ENCODE measurements at places on chromosomes 13 and 19. TPM values are rescaled to one million over a fixed set of nuclear protein-coding genes. Genes with fewer than 3 reads are reported as not detected.

DNA sequence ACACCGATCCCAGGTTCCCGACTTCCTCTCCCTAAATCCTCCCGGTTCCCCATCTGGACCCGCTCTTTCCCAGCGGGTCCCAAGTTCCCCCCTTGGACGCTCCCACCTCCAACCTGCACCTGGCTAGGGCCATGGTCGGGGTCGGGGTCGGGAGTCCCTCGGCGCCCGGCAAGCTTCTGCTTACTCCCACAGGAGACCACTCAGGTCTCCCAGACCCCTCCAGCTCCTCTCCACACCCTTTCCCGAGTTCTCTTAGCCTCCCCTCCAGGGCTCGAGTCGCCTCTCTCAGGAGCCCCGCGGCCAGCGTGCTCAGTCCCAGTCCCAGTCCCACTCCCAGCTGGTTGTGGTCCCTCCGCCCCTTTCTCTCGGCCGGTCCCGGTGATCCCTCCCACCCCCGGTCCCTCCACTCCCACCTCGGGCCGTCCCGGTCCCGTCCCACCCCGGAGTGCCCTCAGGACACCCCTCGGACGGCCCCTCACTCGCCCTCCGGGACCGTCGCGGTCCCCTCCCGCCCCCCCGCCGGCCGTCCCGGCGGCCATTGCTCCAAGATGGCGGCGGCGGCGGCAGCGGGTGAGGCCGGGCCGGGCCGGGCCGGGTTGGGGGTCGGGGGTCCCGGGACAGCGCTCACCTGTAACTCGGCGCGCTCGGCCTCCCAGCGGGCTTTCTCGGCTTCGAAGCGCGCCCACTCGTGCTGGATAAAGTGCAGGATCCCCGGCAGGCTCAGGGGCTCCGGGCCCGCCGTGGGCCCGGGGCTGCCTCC, at the start of gene FKRP:
Gene FKRP (plus strand): TSS at position 537 of the 760 bp plus-strand sequence. CDS start 9,394 bp downstream, outside the sequence.
- no peak for DNase-seq

GRCh38 chr19:43524922-43525835, 1.8 kb downstream of the ETHE1 start:
- peak; percentile 80 for DNase-seq

- DNase-seq = no peak
Measured at GRCh38 chr13:50277127-50277526, 261.9 kb downstream of the KCNRG start.

DNA sequence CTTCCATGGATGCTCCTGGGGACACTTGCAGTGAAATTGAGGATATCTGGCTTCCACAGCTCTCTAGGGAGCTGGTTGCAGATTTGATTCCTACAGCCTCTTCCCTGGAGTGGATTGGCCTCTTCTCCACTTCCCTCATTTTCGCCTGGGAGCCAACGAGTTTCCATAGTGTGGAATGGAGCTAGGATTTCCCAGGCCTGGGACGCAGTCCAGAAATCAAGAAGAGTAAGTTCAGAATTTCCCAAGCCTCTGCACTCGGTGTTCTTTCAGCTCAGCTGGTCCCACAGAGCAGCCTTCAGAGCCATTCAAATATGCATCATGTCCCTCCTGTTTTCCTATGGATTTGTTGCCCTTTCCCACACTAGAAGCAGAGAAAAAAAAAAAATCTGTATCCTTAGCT, 68.2 kb downstream of the RAP2A start:
- DNase-seq = peak; percentile 52

DNA sequence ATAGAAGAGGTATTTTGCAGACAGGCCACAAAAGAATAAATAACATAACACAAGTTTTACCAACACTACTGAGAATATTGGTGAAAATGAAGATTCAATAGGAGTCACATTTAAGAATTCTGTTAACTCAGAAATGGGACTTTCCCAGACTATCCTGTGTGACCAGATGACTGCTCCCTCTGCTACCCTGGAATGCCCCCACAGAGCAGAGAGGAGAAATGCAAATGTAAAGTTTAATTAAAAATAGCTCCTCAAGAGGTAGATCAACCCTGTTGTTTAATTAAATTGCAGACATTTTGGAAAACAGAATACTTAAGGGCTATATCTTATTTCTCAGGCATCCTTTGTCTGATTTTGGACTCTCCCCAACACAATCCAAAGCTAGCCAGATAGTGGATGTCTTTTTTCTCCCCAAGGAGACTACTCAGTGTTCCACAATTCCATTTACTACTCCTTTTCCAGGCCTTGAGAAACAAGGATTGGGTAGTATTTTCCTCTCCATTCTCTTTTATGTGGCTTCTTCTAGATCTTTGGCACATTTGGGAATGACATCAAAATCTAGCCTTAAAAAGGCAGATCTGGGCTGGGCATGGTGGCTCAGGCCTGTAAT, 104.7 kb upstream of the TSC22D1 start:
- DNase-seq = no peak

Gene MIR17HG
- total RNA-seq = 3.2 TPM

Gene S1PR5
- 2.9 TPM for total RNA-seq

Data from fibroblast of villous mesenchyme (primary cell).